Left renal cortex interstitium (tissue), 4 donors: ENCODE measurements at places on chromosomes 11 and 22. TPM values are rescaled to one million over a fixed set of nuclear protein-coding genes. Genes with fewer than 3 reads are reported as not detected.

DNA sequence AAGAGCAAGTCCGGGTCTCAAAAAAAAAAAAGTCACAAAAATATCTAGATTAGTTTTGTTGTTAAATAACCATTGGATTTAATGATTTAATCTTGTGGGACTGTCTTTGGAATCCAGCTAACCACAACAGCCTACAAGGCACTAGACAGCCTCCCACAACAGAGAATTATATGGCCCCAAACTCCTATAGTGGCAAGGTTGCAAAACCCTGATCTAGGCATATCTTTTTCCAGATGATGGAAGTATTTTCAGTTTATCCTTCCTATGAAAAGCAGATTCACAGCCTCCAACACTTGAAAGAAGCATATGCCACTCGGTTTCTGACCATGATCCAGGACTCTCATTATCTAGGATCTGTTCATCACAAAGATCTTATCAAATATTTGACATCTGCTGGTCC, 5.4 kb upstream of the C11orf87 start:
- no peak for DNase-seq

- DNase-seq = no peak
Measured at GRCh38 chr11:74971424-74971823, 17.3 kb upstream of the NEU3 start.

Gene PKDREJ
- 0.42 TPM for polyA plus RNA-seq

Gene GGT1
- polyA plus RNA-seq = 56.6 TPM

Gene TRIM49D1
- polyA plus RNA-seq = not detected

GRCh38 chr11:1073851-1074243, 827 bp upstream of the MUC2 start:
- DNase-seq = no peak

Gene UCP2
- polyA plus RNA-seq = 81.2 TPM

Gene ETS1
- 71.5 TPM for polyA plus RNA-seq

DNA sequence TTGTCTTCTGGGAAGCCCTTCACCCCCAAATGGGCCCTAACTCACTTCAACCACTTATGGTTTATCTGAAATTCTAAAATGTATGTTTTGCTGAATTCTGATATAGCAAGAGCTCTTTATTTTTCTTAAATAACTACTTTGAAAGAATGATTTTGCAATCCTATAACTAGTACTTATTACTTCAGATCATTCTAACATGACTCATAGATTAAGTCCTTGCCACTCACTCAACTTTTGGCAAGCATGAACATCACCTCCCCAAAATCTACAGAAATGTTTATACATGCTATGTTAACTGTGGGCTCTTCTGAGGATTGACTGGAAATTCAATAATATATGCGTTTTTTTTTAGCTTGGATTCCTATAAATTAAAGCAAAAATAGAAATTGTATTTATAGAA, 367.4 kb upstream of the FAT3 start:
- DNase-seq = no peak

Gene PKNOX2
- polyA plus RNA-seq = 13.7 TPM
